Kasumi-1 (cell line): ENCODE measurements at places on chromosomes 7 and 10.

GRCh38 chr7:143436325-143436946, 6.8 kb upstream of the TAS2R60 start:
- no peak for DNase-seq

GRCh38 chr10:30081182-30081581, 21.8 kb upstream of the JCAD start:
- DNase-seq = no peak

- peak; percentile 62 for DNase-seq
Measured at GRCh38 chr10:102652170-102652916, 8.1 kb downstream of the TRIM8 start.

DNA sequence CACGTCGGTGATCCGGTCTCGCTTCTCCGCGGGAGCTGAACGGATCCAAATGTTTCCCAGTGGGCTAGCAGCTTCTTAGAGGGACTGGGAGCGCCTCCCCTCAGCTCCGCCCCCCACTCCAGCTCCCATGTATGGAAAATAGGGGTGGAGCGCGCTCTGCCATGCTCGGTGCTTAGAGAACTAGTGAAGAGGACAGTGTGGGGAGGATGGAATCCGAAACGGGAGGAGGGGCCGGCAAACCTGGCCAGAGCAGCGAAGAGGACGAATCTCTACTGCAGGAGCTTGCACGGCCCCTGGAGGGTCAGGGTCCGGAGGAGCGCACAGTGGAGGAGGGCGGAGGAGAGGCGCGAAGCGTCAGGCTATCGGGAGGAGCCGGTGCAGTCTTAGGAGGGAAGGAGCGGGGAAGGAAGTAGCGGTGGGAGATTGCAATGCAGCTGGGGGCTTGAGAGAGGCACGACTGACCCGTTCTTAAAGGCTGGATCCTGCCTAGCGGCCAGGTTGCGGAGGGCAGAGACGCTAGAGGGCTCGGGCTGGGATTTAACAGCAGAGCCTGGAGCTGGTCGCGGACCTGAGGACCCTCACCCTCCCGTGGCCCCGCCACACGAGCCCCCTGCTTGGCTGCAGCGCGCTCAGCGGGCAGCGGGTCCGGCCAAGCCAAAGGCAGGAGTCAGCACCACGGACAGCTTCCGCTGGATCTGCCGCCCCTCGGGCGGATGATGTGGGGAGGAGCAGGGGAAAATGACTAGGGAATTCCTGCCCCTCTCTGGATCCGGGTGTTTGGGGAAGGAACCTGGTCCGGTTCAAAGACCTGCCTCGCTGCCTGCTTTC, at the start of gene PRLHR:
Gene PRLHR (minus strand): TSS at position 51 of the 828 bp plus-strand sequence. CDS start 404 bp downstream, outside the sequence.
- no peak for DNase-seq

DNA sequence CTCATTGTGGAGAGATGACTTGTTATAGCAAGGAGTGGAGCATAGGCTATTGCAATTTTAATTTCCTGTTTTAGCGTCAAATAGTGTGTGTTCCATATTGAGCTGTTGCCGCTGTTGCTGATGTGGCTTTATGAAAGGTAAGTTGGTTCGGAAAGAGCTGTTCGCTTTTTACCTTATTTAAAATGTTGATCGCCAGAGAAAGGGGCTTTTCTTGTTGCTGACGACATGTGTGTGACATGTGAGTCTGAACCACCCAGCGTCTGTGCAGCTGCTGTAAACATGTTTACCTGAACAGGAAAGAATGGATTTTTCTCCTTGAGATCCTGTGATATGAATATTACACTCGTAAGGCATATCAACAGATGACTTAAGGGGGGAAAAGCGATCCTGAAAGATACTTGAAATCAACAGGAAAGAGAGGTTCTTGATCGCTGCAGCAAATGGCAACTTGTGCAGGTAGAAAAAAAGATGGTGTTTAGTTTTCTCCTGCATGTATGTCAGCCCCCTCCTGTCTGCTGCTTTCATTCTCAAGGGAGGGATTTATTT, 2.5 kb downstream of the ZEB1 start:
- DNase-seq = no peak

- DNase-seq = peak; percentile 66
Measured at GRCh38 chr7:85890244-85890811, 703.5 kb upstream of the SEMA3D start.

- peak; percentile 4 for DNase-seq
Measured at GRCh38 chr7:123143252-123144006, 56.3 kb downstream of the SLC13A1 start.

- DNase-seq = no peak
Measured at GRCh38 chr10:1048349-1048731, 579 bp downstream of the IDI1 start.

DNA sequence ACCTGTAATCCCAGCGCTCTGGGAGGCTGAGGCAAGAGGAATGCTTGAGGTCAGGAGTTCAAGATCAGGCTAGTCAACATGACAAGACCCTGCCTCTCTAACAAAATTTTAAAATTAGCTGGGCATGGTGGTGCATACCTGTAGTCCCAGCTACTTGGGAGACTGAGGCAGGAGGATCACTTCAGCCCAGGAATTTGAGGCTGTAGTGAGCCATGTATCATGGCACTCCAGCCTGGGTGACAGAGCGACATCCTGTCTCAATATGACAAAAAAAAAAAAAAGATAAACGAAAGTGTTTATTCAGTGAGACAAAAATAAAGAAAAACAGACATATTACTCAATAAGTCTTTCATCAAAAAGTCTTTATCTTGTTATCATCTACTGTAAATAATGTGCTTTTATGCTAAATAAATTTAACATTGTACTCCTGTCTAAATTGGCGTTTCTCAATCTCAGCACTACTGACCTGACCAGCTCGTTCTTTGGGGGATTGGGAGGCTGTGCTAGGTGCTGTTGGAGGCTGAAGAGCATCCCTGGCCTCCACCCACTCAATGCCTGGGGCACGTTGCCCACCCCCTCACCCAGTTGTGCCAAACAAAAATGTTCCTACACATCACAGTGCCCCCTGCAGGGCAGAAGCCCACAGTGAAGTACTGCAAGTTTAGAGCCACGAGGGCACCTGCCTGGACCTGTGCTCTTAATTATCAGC, 57.7 kb downstream of the NCAPG2 start:
- peak; percentile 47 for DNase-seq

GRCh38 chr7:80764132-80764531, 125.7 kb downstream of the CD36 start:
- no peak for DNase-seq

DNA sequence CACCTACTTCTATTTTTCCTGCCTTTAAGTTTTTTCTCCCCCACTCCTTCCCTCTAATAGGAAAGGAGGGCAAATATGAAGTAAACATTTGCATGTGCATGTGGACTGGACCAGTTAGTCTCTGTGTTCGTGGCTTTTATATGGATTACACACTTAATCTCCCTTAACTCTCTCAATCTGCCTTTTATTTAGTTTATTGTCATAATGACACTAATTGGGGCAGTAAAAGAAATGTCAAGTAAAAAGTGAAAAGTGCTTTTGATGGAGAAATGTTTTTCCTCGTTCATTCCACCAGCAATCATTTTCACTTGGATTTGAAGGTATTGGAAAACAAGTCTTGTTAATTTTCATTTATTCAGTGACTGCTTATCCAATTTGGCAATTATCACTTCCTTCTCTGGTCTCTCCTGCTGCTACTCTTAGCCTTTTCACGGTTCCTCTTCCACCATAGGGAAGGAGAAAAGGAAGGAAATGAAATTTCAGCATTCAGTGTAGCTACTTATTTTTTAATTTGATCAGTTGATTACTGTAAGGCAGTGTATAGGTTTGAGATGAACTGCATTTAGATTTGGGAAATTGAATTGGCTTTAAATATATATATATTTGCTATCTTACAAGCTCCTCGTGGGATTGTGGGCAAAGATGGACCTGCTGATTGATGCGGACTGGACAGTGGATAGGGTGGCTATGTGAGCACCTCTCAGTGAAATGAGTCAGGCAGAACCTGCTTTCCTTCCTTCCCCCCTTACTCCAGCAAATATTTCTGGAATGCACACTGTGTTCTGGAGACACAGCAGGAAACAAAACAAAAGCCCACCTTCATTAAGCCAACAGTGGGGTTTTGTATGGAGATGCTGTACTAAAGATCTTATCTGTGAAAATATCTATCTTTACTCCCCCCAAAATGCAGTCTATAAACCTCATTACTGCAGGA, 77.5 kb downstream of the LRRC4 start:
- peak; percentile 42 for DNase-seq

- DNase-seq = no peak
Measured at GRCh38 chr7:37117292-37117691, 331.4 kb downstream of the ELMO1 start.

- DNase-seq = no peak
Measured at GRCh38 chr10:72334825-72335393, 19.8 kb downstream of the DNAJB12 start.

DNA sequence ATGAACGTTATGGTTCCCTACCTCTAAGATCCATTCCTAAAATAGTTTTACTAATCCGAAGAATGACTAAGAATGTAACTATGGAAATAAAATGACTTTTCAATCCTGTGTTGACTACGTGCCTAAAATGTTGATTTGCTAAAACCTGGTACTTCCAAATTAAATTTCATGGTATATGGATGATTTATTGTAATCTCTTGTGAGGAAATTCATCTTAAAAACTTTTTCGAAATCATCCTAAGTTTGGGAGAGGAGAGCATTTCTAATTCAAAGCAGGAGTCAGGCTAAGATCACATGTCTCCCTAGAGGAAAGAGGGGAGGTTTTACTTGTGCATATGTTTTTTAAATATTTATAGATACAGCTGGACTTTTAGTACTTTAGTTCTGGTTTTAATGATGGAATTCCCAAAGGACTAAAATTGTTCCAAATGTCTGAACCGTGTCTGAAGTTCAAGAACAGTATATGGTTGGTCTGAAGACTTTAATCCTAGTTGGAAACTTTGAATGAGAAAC, 483.9 kb downstream of the AUTS2 start:
- DNase-seq = no peak

DNA sequence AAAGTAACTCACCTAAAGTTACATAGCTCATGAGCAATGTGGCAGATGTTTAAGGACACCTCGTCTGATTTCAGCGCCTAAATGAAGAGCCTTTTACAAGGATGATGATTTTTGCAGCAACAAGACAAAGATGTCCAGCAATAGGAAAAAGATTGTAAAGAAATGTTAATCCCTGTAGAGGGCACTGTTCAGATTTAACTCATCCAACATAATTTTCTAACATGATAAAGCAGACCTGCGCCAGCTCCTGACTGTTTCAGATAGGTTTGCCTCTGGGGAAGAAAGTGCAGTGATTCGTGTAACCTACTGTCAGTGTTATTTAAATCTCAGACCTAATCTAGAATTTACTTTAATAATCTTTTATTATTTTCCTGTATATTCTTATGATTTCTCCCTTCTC, 595.2 kb downstream of the AUTS2 start:
- no peak for DNase-seq

DNA sequence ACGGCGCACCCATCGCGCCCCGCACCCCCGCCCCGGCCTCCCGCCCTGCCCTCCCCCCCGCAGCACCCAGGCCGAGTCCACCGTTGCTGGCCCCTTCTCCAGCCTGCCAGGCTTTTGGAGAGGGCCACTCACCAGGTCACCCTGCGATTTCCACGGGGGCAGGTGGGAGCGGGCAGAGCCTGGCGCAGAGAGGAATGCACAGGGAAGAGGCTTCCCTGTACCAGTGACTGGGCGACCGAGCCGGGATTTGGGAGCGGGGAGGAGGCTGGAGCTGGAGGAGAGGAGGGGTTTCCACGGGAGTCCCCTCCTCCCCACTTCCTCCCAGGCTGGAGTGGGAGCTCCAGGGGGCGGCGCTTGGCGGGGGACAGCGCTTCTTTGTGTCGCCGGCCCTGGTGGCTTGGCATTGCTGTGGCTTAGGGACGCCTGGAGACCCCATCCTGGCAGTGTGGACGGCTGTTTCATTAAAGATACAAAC, 19.3 kb downstream of the TCAF1 start:
- DNase-seq = no peak

- DNase-seq = no peak
Measured at GRCh38 chr10:132308587-132309470, 1.1 kb upstream of the STK32C start.

DNA sequence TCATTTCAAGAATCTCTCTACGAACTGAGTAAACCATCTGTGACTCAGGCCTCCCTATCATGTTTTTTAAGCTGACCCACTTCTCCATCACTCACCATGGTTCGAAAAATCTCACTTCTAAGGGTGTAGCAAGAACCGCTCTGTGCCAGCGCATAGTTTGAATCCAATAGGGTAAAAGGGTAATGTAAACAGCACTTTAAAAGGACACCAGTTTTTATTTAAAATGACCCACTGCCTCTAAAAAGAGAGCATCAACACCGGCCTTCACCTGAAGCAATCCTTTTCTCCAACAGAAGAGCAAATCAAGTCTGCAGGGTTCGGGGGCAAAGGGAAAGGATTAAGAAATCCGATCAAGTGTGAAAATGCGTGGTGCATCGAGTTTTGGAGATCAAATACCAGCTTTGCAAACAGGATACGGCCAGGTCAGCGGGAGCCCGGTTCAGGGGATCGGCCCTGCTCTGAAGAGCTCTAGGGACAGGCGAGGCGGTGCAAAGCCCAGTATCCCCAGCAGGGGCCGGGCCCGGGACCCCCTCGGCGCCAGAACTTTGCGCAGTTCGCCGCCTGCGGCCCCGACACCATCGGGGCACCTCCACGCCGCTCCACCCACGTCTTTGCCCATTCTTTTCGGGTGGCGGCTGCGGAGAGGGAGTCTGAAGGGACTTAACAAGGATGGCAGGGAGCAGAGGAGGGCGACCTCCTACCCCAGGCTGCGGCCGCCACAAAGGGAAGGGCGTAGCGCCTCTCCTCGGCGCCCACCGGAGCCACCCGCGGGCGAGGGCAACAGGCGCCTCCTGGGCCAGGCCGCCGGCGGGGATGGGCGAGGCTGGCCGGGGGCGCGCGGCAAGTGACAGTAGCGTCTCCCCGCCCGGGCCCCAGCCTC, 842 bp downstream of the NMT2 start:
- DNase-seq = peak; percentile 49

DNA sequence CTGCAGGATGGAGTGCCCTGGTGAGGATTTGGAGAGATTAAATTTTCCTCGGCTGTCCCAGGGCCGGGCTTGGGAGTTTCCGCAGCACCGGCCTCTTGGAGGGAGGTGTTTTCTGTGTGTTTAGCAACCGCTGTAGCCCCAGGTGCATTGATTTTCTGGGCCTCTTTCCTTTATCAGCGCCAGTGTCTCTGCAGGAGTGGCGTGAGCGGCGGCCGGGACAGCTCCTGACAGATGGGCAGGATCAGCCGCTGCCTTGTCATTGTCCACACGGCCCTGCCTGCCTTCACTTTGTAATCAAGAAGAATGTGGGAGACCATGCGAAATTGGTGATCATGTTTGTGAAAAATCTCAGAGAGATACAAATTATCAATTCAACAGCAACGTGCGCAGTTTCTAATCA, 32.4 kb downstream of the NKX6-2 start:
- DNase-seq = no peak

GRCh38 chr7:463817-464453, 55.7 kb downstream of the PDGFA start:
- DNase-seq = no peak
